ENCODE measurements at places on chromosomes 5 and 9. TPM values are rescaled to one million over a fixed set of nuclear protein-coding genes. Genes with fewer than 3 reads are reported as not detected.

The PDE4D gene
- total RNA-seq: 63.7 TPM

The HTR4 gene
- total RNA-seq: 0.10 TPM

The FOXD4L6 gene
- 0.33 TPM for total RNA-seq

The TIMD4 gene
- not detected for total RNA-seq

The SPINK9 gene
- total RNA-seq: not detected

The CDH9 gene
- not detected for total RNA-seq

The SPATA31C1 gene
- not detected for total RNA-seq

The ADRB2 gene
- total RNA-seq: 6.5 TPM

The SLC4A9 gene
- total RNA-seq: not detected

The WNT8A gene
- under 0.01 TPM for total RNA-seq

The CATSPER3 gene
- under 0.01 TPM for total RNA-seq

The STING1 gene
- total RNA-seq: 67.3 TPM

The FAM169A gene
- total RNA-seq: under 0.01 TPM

The LCN15 gene
- not detected for total RNA-seq

The SPATA31A3 gene
- not detected for total RNA-seq

The OBP2B gene
- not detected for total RNA-seq

The LMBRD2 gene
- 5.9 TPM for total RNA-seq

The SLC6A7 gene
- total RNA-seq: not detected

The SH3RF2 gene
- total RNA-seq: 0.67 TPM

The NUTM2G gene
- not detected for total RNA-seq

The SV2C gene
- total RNA-seq: not detected

The PCDHB5 gene
- 0.98 TPM for total RNA-seq

The LHX3 gene
- not detected for total RNA-seq

The ZNF608 gene
- 18.2 TPM for total RNA-seq

The RICTOR gene
- 68.1 TPM for total RNA-seq

The PCDHGA5 gene
- 1.5 TPM for total RNA-seq

The ADAMTS2 gene
- total RNA-seq: 1.1 TPM

The GABRP gene
- total RNA-seq: 1.1 TPM

The ZNF483 gene
- 2.9 TPM for total RNA-seq

The PDGFRB gene
- 1.3 TPM for total RNA-seq

The ARID3C gene
- total RNA-seq: 0.33 TPM

The CTXN3 gene
- total RNA-seq: not detected

The ZCCHC9 gene
- 11.4 TPM for total RNA-seq

The CDC42SE2 gene
- 40.2 TPM for total RNA-seq

The SPAG8 gene
- not detected for total RNA-seq

The CDH18 gene
- not detected for total RNA-seq

The ZDHHC12 gene
- 39.0 TPM for total RNA-seq

The ARSI gene
- total RNA-seq: 0.19 TPM

The ADCY2 gene
- not detected for total RNA-seq

The AGXT2 gene
- total RNA-seq: not detected

The LHX2 gene
- total RNA-seq: not detected

The SLC35D2 gene
- total RNA-seq: 22.4 TPM

The SELENOP gene
- 4.9 TPM for total RNA-seq

The TOMM5 gene
- 136 TPM for total RNA-seq

The ENTREP1 gene
- total RNA-seq: 6.1 TPM
